Right atrium auricular region (tissue), 2 donors: ENCODE measurements at places on chromosomes 3 and 15. TPM values are rescaled to one million over a fixed set of nuclear protein-coding genes. Genes with fewer than 3 reads are reported as not detected.

- no peak overlapping the region for H3K27ac ChIP-seq
- no peaks in the 10 kb centered on the region for H3K27me3 ChIP-seq
- no peak for DNase-seq
- H3K36me3 ChIP-seq: no peaks in the 10 kb centered on the region
- no peak overlapping the region for H3K4me3 ChIP-seq
- H3K4me1 ChIP-seq: no peaks in the 10 kb centered on the region
Observed at GRCh38 chr3:158160958-158161357, 51.1 kb downstream of the RSRC1 start.

Gene TMCO5A
- total RNA-seq: not detected

DNA sequence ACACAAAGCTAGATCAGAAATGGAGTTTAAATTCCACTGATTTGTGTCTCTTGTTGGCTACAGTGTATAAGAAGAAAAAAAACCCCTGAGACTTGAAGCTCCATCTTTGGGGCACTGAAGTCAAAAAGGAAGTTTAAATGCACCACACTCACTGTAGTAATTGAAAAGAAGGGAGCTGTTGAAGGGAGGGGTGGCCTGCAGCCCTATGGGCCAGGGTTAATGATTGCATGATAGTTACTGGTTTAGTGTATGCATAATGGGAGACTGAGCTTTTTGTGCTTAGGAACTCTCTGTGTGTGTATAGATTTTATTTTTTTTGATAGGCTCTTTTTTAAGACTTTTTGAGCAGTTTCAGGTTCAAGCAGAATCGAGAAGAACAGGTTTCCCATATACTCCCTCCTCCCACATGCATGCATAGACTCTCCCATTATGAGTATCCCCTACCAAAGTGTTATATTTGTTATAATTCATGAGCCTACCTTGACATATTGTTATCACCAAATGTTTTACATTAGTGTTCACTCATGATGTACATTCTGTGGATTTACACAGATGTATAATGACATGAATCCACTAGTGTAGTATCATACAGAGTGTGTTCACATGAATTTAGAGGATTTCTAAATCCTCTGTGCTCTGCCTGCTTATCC is 88.2 kb downstream of the TNFAIP8L3 start:
- DNase-seq: no peak
- H3K36me3 ChIP-seq: peaks cover 9% of the 10 kb centered on the region
- H3K27ac ChIP-seq: no peak overlapping the region
- H3K27me3 ChIP-seq: no peaks in the 10 kb centered on the region
- no peaks in the 10 kb centered on the region for H3K4me1 ChIP-seq
- H3K4me3 ChIP-seq: no peak overlapping the region

DNA sequence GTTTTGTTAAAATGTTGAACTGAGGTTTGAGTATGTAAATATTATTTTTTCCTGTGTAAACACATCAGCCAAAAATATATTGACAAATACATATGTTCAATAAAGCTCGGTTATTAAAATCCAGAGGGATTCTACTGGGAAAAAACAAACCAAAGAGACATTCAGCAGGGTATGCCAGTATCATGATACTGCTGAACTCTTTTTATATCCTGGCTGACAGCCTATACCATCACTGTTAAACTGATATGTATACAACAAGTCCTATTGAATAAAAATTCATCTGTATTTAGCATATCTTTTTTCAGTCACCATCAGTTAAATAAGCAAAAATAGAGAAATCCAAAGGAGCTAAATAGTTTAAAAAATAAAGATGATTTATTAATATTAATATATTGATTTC is 71.6 kb upstream of the NEO1 start:
- no peaks in the 10 kb centered on the region for H3K36me3 ChIP-seq
- H3K4me1 ChIP-seq: no peaks in the 10 kb centered on the region
- no peaks in the 10 kb centered on the region for H3K27me3 ChIP-seq
- no peak overlapping the region for H3K4me3 ChIP-seq
